ENCODE measurements at places on chromosomes 11 and 22.

DNA sequence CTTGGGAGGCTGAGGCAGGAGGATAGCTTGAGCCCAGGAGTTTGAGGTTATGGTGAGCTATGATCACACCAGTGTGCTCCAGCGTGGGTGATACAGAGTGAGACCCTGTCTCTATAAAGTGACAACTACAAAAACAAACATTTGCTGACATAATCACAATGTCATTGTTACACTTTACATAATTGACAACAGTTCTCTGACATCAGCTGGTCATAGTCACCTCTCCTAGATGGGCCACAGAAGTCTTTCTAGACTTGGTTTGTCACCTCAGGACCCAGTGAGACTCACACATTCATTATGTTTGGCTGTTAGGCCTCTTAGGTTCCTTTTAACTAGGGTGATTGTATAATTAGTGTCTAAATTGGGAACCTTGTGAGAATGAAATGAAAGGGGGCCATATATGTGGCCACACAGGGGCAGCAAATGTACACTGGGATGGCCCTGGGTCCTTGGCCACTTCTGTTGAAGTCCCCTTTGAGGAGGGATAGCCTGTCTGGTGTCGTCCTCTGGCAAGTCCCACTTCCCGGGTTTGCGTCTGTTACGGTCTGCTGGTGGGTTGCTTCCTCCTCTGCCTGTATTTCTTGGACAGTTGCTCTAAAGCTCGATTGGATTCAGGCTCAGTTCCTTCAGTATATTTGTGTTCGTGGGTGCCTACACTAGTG is 5.8 kb upstream of the PPIL2 start:
- DNase-seq: no peak

GRCh38 chr22:17199003-17199731 is 20.1 kb downstream of the ADA2 start:
- DNase-seq: no peak

GRCh38 chr22:49412236-49412635 is 415.4 kb downstream of the BRD1 start:
- no peak for DNase-seq

- DNase-seq: no peak
These were observed 249.4 kb downstream of the SBF2 start for GRCh38 chr11:10044618-10045017.

DNA sequence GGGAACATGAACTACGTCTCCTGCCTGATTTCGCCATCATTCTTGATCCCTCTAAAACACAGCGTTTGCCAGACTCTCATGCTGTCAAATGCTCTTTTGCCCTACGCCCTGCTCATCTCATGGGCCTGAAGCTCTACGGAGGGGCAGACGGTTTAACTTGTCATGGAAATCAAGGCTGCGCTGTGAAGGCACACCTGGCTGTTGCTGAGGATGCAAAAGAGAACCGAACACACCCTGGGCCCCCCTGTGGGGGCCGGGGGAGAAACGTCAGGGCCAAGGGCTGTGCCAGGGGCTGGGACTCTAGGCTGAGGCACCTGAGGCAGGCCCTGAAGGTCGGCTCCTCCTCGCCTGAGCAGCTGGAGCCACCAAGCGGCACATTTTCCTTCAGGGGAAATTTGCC is 957.2 kb downstream of the BRD1 start:
- DNase-seq: no peak

GRCh38 chr11:34192481-34193401 is 87.3 kb downstream of the NAT10 start:
- no peak for DNase-seq

GRCh38 chr11:6856871-6857270 is 6.0 kb upstream of the OR10A2 start:
- no peak for DNase-seq

DNA sequence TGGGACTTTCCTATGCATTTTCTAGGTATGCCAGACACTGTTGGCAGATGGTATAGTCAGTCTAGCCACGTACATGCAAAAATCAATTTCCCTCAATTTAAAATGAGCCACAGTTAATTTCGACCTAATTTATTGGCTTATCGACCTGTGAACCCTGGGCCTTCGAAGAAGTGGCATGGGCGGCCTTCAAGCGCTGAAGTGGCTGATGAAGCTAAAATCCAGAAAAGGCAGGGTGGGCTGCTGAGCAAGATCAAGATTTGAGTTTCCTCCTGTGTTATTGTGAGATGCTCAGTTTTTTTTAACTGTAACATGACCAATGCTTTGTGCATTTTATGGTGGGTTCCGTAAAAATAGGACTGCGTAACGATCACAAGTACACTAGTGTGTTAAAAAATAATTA is 5.8 kb upstream of the SORL1-AS1 start:
- no peak for DNase-seq

- DNase-seq: no peak
These were observed 123.2 kb upstream of the LDLRAD3 start for GRCh38 chr11:35820614-35821013.

- DNase-seq: no peak
These were observed 131.2 kb upstream of the MTMR2 start for GRCh38 chr11:96054870-96055705.

GRCh38 chr11:58506935-58507334 is 970 bp downstream of the OR5B21 start:
- DNase-seq: no peak

DNA sequence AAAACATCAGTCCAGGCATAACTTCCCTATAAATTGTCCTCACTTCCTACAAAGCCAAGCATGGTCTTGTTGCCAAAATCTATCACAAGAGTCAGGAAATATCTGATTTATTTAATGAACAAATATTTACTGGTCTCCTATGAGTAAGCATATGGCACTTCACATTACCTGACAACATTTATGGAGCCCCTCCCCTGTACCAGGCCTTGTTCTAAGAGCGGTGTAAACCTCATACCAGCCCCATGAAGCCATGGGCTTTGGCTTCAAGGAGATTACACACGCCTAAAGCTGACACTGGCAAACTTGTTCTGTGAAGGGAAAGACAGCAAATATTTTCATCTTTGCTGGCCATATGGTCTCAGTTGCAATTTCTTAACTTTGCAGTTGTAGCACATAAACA is 43.0 kb upstream of the EIF3D start:
- DNase-seq: no peak

DNA sequence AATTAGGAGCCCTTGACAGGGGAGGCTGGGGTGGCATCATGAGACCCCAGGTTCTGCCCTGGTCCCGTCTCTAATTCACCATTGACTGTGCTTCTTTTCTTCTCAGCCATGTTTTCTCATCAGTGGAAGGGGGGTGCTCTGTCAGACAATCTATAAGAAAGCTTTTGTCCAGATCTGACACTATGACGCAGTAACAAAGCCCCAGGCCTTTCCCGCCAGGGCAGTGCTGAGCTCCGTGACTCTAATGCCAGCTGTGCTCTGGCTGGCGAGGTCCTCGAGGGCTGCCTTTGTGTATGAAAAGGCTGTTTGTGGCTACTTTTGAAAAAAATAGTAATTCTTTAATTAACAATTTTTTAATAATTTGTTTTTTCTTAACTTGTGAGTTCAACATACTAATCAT is 3.2 kb downstream of the CD6 start:
- DNase-seq: peak; percentile 36

DNA sequence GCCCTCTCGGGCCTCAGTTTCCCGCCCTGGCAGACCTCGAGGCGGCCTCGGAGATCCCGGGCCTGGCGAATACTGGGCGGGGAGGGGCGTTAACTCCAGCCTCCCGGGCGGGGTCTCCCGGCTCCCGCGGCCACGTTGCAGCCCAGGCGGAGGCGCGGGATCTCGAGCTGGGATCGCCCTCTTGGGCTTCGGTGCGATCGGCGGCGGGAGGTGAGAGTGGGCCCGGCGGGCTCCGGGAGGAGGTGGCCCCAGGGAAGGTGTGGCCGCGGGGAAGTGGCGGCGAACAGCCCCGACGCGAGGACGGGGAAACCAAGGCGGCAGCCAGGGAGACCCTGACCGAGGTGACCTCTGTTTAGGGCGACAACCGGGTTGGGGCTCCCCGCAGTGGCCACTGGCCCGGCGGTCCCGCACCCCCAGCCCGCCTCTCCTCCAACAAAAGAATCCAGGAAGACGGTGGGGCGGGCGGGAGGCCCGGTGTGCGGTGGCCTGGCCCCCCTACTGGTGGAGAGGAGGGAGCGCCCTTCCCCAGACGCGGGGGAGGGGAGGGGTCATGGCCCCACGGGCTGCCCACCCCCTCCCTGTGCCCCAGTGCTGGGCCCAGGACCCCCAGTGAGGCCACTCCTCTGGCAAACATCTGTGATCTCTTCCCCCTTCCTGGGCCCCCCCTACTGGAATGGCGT is at the start of gene PHETA2:
Gene PHETA2 (plus strand): TSS at position 117 of the 680 bp plus-strand sequence. CDS start 3,046 bp downstream, outside the sequence.
- DNase-seq: peak; percentile 43

DNA sequence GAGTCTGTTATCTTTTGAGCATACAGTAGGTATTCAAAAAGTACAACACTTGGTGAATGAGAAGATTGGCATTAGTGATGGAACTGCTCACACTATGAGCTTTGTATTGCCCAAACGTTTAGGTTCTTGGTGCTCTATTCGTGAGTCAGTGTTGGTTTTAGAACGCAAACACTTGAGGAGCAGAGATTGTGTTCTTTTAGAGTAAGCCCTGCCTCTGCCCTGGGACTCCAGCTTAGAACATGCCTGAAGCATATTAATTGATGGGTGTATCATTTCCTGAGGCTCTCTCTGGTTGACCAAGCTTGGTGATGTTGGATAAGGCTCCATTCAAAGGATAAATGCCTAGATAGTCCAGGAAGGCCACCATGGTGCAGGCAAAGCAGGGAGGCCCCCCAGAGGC is 10.9 kb downstream of the MTNR1B start:
- DNase-seq: no peak

GRCh38 chr11:64537876-64538275 is 53.1 kb upstream of the SLC22A12 start:
- no peak for DNase-seq

DNA sequence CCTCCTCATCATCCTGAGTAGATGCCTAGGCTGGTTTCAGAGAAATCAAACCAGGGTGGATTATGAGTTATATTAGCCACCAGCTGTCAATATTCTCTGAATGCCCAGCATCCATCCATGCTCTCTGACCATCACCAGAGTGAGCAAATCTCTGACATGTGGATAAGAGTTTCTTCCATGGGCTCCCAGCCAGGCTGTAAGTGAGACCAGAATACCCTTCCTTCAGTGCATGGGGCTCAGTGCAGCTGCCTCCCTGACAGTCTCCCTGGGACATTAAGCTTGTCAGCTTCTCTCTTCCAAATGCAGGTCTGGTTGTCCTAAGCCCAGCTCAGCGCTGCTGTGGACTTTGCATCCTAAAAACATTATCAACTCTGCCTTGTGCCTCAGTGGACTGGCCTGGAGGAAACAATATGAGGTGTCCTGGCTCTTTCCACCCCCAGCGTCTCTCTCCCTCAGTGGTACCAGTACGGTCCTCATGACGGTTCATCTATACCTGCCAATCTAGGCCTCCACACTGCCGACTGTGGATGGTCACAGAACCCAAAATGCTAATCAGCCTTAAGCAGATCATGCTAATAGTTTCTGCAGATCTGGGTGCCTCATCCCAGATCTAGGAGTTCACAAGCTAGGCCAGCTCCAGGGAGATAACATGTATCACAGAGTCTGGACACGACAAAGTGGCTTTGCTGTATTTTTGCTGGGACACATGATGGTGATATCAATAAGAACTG is 41.6 kb upstream of the PRAME start:
- DNase-seq: no peak

DNA sequence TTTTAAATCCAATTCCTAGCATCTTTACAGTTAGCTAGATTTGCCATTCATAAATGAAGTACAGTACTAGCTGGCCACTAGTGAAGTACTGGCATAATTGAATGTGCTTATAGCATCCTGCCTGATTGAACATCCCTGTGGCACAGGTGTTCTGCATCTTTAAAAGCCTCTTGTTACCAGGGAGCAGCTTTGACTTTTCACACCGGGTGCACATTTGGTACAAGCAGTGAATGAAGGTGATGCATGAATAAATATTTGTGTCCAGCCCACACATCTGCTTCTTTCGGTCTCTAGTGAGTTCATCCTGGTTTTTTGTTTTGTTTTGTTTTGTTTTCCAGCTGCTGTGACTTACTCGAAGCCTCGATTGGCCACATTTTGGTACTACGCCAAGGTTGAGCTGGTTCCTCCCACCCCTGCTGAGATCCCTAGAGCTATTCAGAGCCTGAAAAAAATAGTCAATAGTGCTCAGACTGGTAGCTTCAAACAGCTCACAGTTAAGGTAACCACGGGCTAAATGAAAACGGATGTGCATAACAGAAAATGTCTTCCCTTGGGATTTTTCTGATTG is 5.3 kb downstream of the ATP5MG start:
- DNase-seq: no peak

GRCh38 chr22:29695129-29695926 is 24.5 kb upstream of the CABP7 start:
- no peak for DNase-seq

- DNase-seq: no peak
These were observed 509.3 kb upstream of the TENM4 start for GRCh38 chr11:79950172-79950571.

DNA sequence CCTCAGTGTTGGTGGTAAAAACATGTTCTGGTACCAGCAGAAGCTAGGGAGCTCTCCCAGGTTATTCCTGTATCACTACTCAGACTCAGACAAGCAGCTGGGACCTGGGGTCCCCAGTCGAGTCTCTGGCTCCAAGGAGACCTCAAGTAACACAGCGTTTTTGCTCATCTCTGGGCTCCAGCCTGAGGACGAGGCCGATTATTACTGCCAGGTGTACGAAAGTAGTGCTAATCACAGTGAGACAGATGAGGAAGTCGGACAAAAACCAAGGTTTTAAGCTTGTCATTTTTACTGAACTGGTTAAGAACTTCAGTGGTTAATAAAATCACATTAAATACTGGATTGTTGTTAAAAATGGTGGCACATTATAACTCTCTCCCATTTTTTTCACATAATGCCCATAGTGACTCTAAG is 42.6 kb upstream of the VPREB1 start:
- no peak for DNase-seq

DNA sequence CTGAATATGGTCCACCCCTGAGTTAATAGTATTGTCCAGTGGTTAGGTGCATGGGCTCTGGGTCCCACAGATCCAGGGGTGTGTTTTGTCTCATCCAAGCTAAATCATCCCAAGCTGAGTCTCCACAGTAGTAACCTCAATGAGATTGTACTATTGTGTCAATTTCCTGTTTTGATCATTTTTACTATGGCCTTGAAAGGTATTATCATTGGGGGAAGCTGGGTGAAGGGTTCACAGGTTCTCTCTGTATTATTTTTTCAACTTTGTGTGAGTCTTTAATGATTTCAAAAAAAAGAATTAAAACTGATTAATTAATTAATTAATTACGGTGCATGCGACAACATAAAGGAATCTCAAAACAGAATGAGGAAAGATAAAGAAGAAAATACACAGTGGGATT is 266.1 kb downstream of the MN1 start:
- DNase-seq: no peak

- no peak for DNase-seq
These were observed 13.9 kb upstream of the B3GAT1 start for GRCh38 chr11:134425816-134426536.
